Stimulated activated CD4-positive, alpha-beta T cell treated with anti-CD3 and anti-CD28 coated beads, Interleukin-1b, Interleukin-23, amount 100 ng/mL, for 1 hour (primary cell): ENCODE measurements at places on chromosomes 16 and 17.

DNA sequence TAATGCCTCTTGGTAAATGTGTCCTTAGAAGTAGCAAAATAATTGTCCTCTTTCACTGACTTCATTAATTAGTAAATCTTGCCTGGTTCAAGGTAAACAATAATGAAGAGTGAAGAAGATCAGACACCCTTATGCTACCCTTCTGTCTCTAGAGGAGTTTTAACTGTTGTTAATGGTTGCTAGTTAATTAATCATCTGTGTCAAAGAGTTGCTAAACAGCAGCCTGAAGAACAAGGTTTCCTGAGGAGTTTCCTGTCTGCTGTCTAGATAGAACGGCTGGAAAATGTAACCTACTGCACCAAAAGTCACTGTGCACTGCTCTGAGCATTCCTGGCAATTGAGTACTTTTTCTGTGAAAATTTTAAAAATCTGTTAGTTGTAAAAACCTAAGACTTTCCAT lies 131.3 kb downstream of the NLK start:
- DNase-seq = no peak

- no peak for DNase-seq
Observed at GRCh38 chr16:54546521-54546920, 259.9 kb upstream of the IRX3 start.

GRCh38 chr17:11242411-11242810 lies 1.4 kb downstream of the SHISA6 start:
- no peak for DNase-seq

GRCh38 chr17:75619506-75620431 lies 13.5 kb upstream of the SMIM5 start:
- no peak for DNase-seq

DNA sequence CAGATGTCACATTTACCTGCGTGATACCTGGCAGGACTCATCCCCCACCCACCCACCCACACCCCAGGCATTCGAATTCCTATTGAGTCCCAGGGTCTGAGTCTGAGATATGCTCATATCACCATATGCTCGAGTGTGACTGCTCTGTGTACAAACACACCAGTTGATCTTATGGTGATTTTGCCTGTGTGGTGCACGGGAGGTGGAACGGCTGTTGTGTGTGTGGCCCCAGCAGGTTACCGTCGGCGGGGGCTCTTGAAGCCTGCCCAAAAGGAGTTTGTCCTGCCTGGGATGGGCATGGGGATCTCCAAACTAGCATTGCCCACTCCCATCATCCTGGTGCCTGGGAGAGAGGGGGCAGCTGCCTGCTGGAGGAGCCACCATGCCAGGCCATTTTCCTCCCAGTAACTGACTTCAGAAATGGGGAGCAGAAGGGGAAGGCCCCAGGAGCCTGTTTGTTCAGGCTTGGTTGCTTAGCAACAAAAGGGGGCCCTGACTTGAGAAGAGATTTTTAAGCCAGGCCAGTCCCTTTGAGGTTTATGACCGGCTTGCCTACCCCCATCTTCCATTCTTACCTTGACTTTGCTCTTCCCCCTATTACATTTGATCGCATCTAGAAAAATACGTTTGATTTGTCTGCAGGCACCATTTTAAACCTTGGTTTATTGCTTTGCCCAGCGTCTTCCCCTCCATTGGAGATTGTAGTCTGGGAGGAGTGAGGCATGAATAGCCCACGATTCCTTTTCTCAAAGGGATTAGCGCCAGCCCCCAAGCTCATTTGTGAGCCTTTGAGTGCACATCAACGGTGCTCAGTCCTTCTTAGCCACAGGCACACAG lies 217.7 kb downstream of the CCDC182 start:
- DNase-seq = no peak

GRCh38 chr16:63943566-63943965 lies 1178.3 kb downstream of the CDH11 start:
- DNase-seq = no peak

DNA sequence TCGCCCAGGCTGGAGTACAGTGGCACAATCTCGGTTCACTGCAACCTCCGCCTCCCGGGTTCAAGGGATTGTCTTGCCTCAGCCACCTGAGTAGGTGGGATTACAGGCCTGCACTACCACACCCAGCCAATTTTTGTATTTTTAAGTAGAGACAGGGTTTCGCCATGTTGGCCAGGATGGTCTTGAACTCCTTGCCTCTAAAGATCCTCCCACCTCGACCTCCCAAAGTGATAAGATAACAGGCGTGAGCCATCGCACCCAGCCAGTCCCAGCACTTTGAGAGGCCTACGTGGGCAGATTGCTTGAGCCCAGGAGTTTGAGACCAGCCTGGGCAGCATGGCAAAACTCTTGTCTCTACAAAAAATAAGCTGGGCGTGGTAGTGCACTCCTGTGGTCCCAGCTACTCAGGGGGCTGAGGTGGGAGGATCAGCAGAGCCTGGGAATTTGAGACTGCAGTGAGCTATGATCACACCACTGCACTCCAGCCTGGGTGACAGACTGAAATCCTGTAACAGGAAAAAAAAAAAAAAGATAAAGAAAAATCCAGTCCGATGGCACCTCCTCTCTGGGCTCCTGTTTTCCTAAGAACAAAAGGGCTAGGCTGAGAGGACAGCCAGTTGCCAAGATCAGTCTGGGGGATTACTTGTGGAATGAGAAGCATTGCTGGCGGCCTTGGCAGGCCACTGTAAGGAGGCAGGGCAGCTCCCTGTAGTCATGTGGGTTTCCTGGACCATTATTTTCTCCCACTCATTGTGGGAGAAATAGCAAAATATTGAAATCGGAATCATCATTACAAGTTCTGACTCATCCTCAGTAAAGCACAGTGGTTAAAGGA lies 3.0 kb upstream of the PIPOX start:
- no peak for DNase-seq

GRCh38 chr16:316741-317464 lies 33.9 kb downstream of the PDIA2 start:
- no peak for DNase-seq

- DNase-seq = no peak
Observed at GRCh38 chr17:70969521-70970034, 800.2 kb downstream of the KCNJ2 start.

- no peak for DNase-seq
Observed at GRCh38 chr16:12193692-12194091, 217.2 kb downstream of the SNX29 start.

DNA sequence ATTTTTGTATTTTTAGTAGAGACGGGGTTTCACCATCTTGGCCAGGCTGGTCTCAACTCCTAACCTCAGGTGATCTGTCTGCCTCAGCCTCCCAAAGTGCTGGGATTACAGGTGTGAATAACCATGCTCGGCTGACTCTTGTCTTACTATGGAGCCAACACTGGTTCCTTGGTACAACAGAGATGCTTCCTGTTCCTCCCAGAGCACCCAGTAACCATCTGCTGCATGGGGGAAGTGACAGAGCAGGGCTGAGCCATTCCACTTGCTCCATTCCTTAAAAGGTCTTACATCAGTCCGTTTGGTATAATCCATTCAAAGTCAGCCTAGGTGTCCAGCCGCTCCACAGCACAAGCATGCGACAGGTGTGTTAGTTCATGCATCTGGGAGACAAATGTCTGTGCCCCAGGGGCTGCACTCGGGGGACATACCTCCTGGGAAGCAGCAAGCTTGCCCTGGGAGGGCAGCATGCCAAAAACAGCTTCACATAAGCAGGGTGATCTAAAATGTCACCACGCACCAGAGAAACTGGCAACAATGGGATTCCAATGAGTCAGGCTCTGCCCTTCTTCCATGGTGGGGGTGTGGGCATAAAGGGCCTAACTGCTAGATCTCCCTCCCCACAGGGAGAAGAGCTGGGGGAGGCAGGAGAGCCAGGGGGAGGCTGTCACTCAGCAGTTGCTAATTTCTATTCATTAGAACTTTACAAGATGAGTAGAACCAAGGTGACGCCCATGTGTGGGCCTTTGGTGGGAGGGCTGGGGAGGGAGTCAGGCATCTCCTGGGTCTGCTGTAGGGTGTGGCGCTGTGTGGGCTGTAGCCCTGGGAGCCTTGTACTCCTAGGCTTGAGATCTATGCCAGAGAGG lies 35.5 kb downstream of the PIPOX start:
- DNase-seq = no peak

DNA sequence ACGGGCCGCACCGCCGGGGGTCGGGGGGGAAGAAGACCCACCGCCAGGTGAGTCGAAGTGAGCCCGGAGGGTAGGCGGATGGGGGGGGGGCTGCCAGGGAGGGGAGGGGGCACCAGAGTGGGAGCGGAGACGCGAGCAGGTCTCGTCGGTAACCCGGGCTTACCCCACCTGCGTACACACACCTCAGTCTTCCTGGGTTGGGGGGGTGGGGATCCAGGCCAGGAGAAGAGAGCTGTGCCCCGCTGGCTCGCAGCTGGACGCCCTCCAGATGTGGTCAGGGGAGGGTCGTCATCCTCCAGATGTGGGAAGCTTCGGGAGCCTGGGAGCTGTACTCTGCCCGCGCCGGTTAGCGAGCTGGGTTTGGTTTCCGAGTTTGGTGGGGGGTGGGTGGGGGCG lies 1.2 kb downstream of the CACNA1G start:
- DNase-seq = no peak

GRCh38 chr17:68182011-68182306 lies 65.9 kb upstream of the AMZ2 start:
- no peak for DNase-seq

DNA sequence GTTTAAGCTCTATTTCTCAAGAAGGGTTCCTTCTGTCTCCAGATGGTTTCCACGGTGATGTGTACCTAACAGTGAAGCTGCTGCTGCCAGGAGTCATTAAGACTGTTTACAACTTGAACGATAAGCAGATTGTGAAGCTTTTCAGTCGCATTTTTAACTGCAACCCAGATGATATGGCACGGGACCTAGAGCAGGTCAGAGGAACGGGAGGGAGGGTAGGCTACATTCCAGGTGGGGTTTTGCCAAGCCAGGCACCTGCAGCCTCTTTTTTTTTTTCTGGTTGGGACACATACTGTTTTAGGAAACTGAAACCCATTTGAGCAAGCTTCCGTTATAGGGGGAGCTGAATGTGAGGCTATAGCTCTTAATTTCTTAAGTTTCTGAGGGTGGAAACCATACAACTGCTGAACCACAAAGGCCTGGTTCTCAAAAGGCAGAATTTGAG lies 10.6 kb downstream of the LIG3 start:
- no peak for DNase-seq

GRCh38 chr17:41298458-41299135 lies 4.1 kb downstream of the KRTAP29-1 start:
- no peak for DNase-seq

DNA sequence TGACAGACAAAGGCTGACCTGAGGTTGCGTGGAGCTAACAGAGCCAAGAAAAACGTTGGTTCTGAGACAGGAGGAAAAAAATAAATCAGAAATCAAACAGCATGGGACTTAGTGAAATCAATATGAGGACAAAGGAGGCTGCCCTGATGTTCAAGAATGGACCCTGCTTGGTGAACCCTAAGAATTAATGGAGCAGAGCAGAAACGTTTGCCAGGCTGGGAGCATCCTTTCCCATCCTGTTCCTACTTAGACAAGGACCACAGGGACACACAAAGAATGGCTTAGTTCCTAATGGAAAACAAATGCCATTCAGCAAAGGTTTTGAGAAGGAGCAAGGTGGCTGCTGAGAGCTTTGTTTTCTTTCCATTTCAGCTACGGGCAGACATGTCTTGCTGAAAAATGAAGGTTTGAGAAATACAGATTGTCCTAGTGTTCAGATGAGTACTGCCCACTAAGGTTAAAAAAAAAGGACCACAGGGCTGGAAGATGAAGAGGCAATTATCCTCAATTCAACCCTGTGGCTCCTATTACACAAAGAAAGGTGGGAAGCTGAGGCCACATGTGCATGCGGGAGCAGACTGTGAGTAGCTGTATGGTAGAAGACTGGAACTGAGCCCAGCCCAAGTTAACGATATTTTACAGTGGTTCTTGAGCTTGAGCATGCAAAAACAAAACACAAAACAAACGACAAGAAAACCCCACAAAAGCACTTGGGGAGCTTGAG lies 230.1 kb downstream of the SLC39A11 start:
- no peak for DNase-seq

- DNase-seq = no peak
Observed at GRCh38 chr16:85036236-85037049, 8.8 kb downstream of the KIAA0513 start.

GRCh38 chr16:64250866-64251265 lies 871.0 kb downstream of the CDH11 start:
- DNase-seq = no peak

DNA sequence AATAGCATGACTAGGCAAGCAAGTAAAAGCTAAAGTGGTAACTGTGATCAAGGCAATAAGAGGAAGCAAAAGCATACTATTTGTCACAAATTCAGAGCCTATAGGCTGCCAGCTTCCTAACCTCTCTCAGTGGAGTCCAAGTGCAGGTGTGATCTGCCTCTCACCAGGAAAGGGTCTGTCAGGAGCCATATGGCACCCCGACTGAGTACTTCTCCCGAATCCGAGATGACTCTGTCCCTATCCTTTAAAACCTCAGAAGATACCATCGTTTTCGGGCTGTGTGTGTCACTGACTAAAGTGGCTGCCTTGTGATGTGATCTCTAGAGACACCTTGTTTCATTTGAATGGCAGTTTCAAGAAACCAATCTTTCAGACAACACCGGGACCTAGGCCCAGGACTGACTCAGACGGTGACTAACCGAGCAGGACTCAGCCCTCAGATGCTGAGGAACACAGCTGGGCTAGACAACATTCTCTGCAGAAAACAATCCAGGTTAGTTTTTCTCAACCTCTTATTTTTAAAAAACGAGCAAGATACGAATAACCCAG lies 63.6 kb downstream of the SMG6 start:
- DNase-seq = no peak

DNA sequence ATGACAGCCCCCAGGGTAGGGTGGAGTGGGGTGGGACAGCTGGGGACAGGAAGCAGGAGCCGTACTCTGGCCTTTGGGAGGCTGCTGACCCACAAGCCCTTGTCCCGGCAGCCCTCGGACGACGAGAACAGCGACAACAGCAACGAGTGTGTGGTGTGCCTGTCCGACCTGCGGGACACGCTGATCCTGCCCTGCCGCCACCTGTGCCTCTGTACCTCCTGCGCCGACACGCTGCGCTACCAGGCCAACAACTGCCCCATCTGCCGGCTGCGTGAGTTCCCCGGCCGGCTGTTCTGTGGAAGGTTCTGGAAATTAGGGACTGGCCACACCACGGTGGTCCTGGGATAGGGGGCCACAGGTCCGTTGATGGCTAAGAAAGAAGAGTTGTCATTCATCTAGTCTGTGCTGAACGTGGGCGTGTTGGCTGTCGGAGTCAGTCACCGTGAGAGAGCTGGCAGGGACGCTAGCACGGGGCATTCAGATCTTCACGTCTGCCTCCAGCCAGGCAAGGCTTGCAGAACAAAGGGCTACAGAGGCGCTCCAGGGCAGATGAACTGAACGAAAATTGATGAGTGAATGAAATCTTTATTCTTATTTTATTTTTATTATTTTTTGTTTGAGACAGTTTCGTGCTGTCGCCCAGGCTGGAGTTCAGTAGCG lies 19.8 kb upstream of the NUDT16L1 start:
- DNase-seq = no peak

GRCh38 chr16:64304951-64305350 lies 816.9 kb downstream of the CDH11 start:
- no peak for DNase-seq

- DNase-seq = no peak
Observed at GRCh38 chr17:14779241-14779640, 478.4 kb downstream of the HS3ST3B1 start.
